ENCODE measurements at places on chromosomes 2 and 18.

DNA sequence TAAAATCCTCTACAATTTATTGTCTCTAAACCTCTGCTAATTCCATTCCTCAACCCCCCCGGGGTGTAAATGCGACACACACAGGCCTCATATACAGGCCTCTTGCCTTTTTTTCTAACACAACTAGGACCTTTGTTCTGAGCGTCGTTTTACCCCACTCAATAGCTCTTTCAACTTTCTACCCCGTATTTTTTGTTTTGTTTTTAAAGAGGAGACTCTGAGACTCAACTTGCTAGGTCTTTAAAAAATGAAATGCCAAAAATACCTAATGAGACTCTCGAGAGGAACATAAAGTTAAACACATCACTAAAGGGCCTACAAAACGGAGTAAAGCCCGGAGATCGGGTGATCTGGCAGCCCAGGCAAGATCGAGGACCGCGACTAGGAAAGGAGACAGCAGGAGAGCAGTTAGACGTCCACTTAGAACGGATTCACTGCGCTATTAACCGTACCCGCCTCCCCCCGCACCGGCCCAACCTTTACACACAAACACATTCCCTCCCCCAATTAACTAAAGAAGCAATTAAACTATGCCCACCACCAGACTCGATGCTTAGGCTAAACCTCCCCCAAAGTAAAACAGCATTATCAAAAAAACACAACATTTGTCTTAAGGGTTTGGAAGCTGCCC is 1.7 kb downstream of the TRIP12 start:
- no peak for DNase-seq

- no peak for DNase-seq
These were observed 296.8 kb upstream of the SLC39A10 start for GRCh38 chr2:195360242-195360641.

- no peak for DNase-seq
These were observed 15.6 kb downstream of the ARHGEF33 start for GRCh38 chr2:38905251-38905650.

- no peak for DNase-seq
These were observed 150.8 kb downstream of the RNF152 start for GRCh38 chr18:61741881-61742454.

DNA sequence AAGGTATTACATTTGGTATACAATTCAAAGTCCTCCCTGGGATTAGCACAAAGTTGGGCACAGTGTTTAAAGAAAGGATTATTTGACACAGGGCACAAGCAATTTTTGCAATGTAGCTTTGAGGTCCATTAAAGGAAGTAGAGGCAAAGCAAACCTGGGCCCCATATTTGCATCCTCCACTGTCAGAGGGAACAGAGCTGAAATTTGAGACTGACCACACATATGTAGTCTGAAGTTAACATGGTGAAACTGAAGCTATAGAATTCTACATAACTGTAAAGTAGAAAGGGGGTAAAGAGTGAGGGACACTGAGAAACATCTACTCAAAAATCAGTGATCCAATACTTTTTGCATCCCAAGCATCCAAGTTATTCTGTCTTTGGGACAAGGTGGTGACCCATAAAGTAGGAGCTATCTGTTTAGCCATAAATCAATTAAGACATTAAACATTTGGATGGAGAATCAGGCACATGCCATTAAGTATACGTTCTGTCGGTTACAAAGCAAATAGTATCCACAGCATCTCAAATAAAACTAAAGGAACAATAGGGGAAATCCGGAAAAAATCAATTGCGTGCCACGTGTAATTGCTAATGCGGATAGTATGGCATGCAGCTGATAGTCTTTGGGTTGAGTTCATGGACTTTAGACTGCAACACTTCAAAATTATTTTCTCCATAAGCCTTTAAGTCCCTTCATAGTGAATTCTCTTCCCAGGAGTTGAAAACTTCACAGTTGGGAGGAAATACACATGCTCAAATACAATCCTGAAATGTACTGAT is 72.6 kb downstream of the PLEKHM3 start:
- no peak for DNase-seq

DNA sequence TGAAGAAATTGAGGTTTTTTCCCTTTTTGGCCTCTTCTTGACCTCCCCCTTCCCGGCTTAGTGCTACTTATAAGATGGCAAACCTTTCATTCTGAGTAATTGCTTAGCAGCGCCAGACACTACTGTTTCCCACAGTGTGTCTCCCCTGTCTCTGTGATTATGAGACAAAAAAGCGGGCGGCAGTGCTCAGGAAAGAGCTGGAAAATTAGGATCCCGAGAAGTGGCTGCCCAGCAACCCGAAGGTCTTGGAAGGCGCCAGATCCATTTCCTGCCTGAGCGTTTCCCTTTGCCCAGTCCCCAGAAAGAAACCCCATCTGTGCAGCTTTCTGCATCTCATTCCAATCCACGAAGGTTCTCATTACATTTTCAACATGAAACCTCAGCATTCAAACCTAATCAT is 191.9 kb upstream of the APCDD1 start:
- no peak for DNase-seq
